Stimulated activated naive B cell treated with anti-CD40 and anti-IgM and Interleukin-4, amounts not matched to agents 10 μg/mL and 1 μg/mL and 100 μg/mL, for 72 hours (primary cell): ENCODE measurements at places on chromosomes 12 and 14.
A peak's percentile ranks its signal among the peaks of the same experiment; 100 is the strongest.

- no peaks in the 10 kb centered on the region for H3K36me3 ChIP-seq
- H3K4me3 ChIP-seq: no peak overlapping the region
- peaks cover 6% of the 10 kb centered on the region for H3K4me1 ChIP-seq
- H3K27me3 ChIP-seq: no peaks in the 10 kb centered on the region
- H3K27ac ChIP-seq: no peak overlapping the region
- DNase-seq: no peak
Observed at GRCh38 chr14:40222996-40223395, 790.8 kb upstream of the FBXO33 start.

- no peaks in the 10 kb centered on the region for H3K4me1 ChIP-seq
- no peak overlapping the region for H3K27ac ChIP-seq
- no peaks in the 10 kb centered on the region for H3K27me3 ChIP-seq
- H3K4me3 ChIP-seq: no peak overlapping the region
Observed at GRCh38 chr14:32606301-32606700, 277.2 kb downstream of the AKAP6 start.

DNA sequence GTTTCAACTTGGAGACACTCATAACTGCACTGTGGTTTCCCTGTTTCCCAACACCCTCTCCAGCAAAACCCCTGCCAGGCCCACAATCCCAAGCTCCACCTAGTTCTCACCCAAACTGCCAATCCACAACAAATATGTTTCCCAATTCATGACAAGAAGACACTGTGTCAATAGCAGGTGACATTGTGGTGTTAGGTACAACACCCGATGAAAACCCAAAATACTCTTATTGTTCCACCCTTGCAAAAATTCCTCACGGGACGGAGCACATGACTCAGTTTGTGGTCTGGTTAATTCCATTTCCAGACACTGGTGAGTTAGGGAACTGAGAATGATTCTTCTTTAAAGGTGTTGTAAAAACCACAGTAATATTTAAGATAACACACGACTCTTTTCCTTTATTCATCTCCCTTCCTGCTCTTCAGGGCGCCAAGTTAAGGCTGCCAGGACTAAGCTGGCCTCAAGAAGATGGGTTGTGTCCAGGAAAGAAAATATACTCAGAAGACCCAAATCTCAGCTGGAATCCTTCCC, 735.5 kb downstream of the MED13L start:
- H3K27ac ChIP-seq: no peak overlapping the region
- no peak overlapping the region for H3K4me3 ChIP-seq
- no peaks in the 10 kb centered on the region for H3K4me1 ChIP-seq
- H3K27me3 ChIP-seq: no peaks in the 10 kb centered on the region

GRCh38 chr14:67926821-67927220, 107.2 kb downstream of the RAD51B start:
- no peaks in the 10 kb centered on the region for H3K27me3 ChIP-seq
- H3K4me3 ChIP-seq: no peak overlapping the region
- peaks cover 5% of the 10 kb centered on the region for H3K4me1 ChIP-seq
- peaks cover 41% of the 10 kb centered on the region for H3K36me3 ChIP-seq

GRCh38 chr12:132033627-132034026, 83.9 kb downstream of the EP400 start:
- H3K4me1 ChIP-seq: peaks cover 1% of the 10 kb centered on the region
- H3K27me3 ChIP-seq: no peaks in the 10 kb centered on the region
- H3K36me3 ChIP-seq: peaks cover 53% of the 10 kb centered on the region
- no peak overlapping the region for H3K4me3 ChIP-seq

GRCh38 chr12:64566122-64566521, 44.2 kb upstream of the RASSF3 start:
- DNase-seq: no peak
- no peaks in the 10 kb centered on the region for H3K27me3 ChIP-seq
- H3K36me3 ChIP-seq: no peaks in the 10 kb centered on the region
- no peak overlapping the region for H3K27ac ChIP-seq

- peak overlapping the region; percentile 77 for H3K27ac ChIP-seq
- H3K27me3 ChIP-seq: no peaks in the 10 kb centered on the region
- no peaks in the 10 kb centered on the region for H3K36me3 ChIP-seq
- H3K4me3 ChIP-seq: peak overlapping the region; percentile 79
- H3K4me1 ChIP-seq: peaks cover 52% of the 10 kb centered on the region
- peak; percentile 31 for DNase-seq
Observed at GRCh38 chr14:77000340-77001270, 27.9 kb downstream of the IRF2BPL start.

- peaks cover 8% of the 10 kb centered on the region for H3K36me3 ChIP-seq
- no peak for DNase-seq
- H3K27me3 ChIP-seq: no peaks in the 10 kb centered on the region
- no peak overlapping the region for H3K27ac ChIP-seq
Observed at GRCh38 chr12:98618952-98619351, 25.5 kb downstream of the SLC25A3 start.

GRCh38 chr12:79563021-79563740, 127.6 kb downstream of the PAWR start:
- H3K27ac ChIP-seq: no peak overlapping the region
- no peaks in the 10 kb centered on the region for H3K27me3 ChIP-seq
- no peak overlapping the region for H3K4me3 ChIP-seq
- DNase-seq: no peak
- peaks cover 36% of the 10 kb centered on the region for H3K36me3 ChIP-seq
- peaks cover 15% of the 10 kb centered on the region for H3K4me1 ChIP-seq

DNA sequence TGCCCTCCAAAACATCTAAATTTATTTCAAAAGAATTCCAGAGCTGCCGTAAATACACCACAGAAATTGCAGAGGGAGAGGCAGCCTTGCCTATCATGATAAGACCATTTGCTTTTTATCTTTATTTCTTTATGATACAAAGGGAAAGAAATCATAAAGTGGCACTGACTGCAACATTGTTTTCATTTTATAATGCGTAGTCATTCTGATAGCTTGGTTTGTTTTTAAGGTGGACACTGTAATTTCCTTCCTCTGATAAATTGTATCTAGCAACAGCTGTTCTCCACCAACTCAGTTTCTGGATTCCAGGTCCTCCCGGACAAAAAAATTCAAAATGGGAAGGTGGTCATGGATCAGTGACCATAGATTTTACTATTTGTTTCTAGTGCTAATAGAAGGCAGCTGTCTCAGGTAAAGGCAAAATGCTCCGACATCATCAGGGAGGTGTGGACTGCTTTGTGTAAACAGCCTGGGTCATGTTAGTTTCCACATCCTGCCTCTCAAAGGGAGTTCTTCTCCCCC, 623 bp upstream of the TSPAN8 start:
- H3K27ac ChIP-seq: no peak overlapping the region
- H3K36me3 ChIP-seq: no peaks in the 10 kb centered on the region
- no peak for DNase-seq

DNA sequence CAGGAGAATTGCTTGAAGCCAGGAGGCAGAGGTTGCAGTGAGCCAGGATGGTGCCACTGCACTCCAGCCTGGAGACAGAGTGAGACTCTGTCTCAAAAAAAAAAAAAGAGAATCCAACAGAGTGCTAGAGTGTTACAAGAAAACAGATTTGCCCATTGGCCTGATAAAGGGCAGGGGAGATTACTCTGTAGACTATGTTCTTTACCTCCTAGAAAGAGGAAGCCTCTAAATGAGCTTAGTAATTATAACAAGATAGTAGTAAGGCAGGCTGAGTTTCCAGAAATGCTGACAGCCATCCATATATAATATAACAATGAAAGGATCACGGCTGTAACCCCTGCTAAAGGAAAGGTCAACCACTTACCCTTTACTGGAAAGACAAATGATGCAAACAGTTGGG, 24.4 kb downstream of the AK7 start:
- peaks cover 26% of the 10 kb centered on the region for H3K27me3 ChIP-seq
- H3K4me1 ChIP-seq: no peaks in the 10 kb centered on the region
- H3K36me3 ChIP-seq: no peaks in the 10 kb centered on the region
- H3K27ac ChIP-seq: no peak overlapping the region
- no peak overlapping the region for H3K4me3 ChIP-seq

GRCh38 chr12:13222076-13222475, 25.6 kb downstream of the EMP1 start:
- no peaks in the 10 kb centered on the region for H3K27me3 ChIP-seq
- H3K4me3 ChIP-seq: no peak overlapping the region
- no peaks in the 10 kb centered on the region for H3K4me1 ChIP-seq
- DNase-seq: no peak
- no peak overlapping the region for H3K27ac ChIP-seq

DNA sequence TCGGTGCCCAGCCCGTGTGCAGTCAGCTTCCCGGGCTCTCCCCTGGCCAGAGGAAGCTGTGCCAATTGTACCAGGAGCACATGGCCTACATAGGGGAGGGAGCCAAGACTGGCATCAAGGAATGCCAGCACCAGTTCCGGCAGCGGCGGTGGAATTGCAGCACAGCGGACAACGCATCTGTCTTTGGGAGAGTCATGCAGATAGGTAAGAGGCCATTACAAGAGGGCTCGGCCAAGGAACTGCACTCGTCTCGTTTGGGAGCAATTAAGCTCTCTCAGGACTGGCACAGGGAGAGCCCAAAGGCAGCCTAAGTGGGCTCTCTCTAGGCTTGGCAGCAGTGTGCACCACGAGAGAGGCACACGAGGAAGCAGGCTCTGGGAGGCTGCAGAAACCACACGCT, 3.7 kb downstream of the WNT5B start:
- H3K4me1 ChIP-seq: peaks cover 42% of the 10 kb centered on the region
- DNase-seq: no peak
- H3K36me3 ChIP-seq: peaks cover 18% of the 10 kb centered on the region
- H3K27me3 ChIP-seq: peaks cover 59% of the 10 kb centered on the region

DNA sequence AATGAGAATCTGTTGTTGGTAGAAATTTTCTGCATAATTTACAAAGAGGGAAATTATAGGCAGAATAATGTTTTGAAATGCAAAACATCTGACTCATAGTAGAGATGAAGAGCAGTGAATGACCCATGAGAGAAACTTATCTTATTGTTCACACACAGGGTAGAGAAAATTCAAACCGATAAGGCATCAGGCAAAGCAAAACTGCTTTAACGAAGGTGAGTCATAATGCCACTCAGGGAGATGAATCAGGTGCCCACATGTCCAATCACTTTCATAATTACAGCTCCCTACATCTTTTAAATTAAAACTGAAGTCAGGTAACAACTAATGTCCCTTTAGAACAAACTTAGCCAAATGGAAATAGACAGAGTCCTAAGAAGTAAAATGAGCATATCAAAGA, 265.6 kb upstream of the GARIN6 start:
- H3K4me1 ChIP-seq: no peaks in the 10 kb centered on the region
- no peak for DNase-seq
- no peaks in the 10 kb centered on the region for H3K27me3 ChIP-seq
- no peaks in the 10 kb centered on the region for H3K36me3 ChIP-seq
- H3K4me3 ChIP-seq: no peak overlapping the region

DNA sequence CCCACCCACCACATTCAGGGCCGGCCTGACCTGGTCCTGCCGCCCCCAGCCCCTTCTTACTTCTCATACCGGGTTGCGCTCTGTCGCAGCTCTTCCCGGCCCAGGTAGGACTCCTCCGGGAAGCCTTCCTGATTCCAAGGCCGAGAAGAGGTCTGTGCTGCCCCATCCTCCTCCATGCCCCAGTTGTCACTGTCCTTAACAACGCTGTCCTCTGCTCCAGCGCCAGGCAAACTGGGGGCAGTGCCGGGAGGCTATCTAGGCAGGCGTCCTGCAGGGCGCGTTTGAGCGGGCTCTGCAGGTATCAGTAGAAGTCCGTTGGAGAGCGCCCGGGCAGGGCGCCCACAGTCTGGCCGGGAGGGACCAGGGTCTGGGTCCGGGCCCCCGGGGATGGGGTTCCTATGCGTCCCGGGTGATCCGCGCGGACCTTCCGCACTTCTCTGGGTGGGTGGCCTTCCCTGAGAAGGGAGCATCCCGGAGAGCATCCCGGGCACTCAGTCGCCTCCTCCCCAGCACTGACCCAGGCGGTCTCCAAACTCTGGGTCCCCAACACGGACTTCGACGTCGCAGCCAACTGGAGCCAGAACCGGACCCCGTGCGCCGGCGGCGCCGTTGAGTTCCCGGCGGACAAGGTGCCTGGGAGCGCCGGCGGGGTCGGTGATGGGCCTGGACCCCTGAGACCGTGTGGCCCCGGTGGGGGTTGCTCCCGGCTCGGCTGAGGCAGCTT, 900 bp downstream of the AMN start:
- no peak overlapping the region for H3K4me3 ChIP-seq
- H3K4me1 ChIP-seq: peaks cover 15% of the 10 kb centered on the region
- no peak for DNase-seq
- peaks cover 30% of the 10 kb centered on the region for H3K27me3 ChIP-seq
- H3K27ac ChIP-seq: peak overlapping the region; percentile 37

- H3K36me3 ChIP-seq: no peaks in the 10 kb centered on the region
- H3K27me3 ChIP-seq: peaks cover 5% of the 10 kb centered on the region
- H3K27ac ChIP-seq: no peak overlapping the region
- no peak overlapping the region for H3K4me3 ChIP-seq
- DNase-seq: no peak
Observed at GRCh38 chr12:118526255-118527095, 150.1 kb downstream of the SUDS3 start.

DNA sequence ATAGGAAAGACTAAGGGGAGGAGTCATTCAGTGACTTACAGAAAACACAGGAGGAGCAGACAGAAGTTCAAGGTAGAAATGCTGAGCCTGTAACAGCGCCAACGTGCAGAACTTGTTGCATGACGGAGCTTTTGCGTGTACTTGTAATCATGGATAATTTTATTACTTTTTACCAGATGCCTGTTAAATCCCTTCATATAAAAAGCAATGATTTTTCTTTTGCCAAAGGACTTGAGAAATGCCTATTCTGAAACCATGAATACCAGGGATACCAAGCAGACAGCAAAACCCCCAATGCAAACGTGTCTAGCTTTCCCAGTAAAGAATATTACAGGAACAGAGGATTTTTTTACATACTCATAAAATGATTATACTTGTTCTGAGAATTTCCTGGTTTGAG, 163.6 kb upstream of the GSC start:
- DNase-seq: no peak
- H3K27ac ChIP-seq: no peak overlapping the region
- no peaks in the 10 kb centered on the region for H3K27me3 ChIP-seq
- H3K4me3 ChIP-seq: no peak overlapping the region

GRCh38 chr14:94582851-94583250, 1.6 kb downstream of the SERPINA5 start:
- H3K36me3 ChIP-seq: no peaks in the 10 kb centered on the region
- no peak for DNase-seq
- peaks cover 4% of the 10 kb centered on the region for H3K27me3 ChIP-seq
- H3K4me3 ChIP-seq: no peak overlapping the region
- no peak overlapping the region for H3K27ac ChIP-seq

DNA sequence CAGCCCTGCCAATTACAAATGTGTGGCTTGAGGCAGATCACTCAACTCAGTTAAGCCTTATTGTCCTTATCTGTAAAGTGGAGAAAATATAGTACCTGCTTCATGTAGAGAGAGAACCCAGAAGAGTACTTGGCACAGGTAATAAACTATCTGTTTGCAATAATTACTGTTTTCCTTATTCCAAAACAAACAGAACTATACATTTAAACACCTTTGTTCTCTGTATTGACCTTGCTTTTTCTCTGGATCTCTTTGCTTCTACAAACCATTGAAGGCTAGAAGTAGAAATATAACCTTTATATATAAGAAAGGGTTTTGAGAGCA, 70.8 kb upstream of the SRSF5 start:
- H3K27ac ChIP-seq: peak overlapping the region; percentile 95
- no peaks in the 10 kb centered on the region for H3K27me3 ChIP-seq
- H3K4me1 ChIP-seq: peaks cover 99% of the 10 kb centered on the region
- H3K36me3 ChIP-seq: peaks cover 29% of the 10 kb centered on the region

GRCh38 chr12:2792671-2793500, 1.9 kb upstream of the FKBP4 start:
- peaks cover 26% of the 10 kb centered on the region for H3K4me1 ChIP-seq
- DNase-seq: no peak
- H3K4me3 ChIP-seq: no peak overlapping the region
- H3K27me3 ChIP-seq: no peaks in the 10 kb centered on the region

- DNase-seq: no peak
- peaks cover 28% of the 10 kb centered on the region for H3K4me1 ChIP-seq
- peak overlapping the region; percentile 20 for H3K27ac ChIP-seq
- no peaks in the 10 kb centered on the region for H3K27me3 ChIP-seq
Observed at GRCh38 chr12:8078916-8079315, 3.2 kb upstream of the NECAP1 start.
